Stimulated activated CD4-positive, alpha-beta T cell treated with anti-CD3 and anti-CD28 coated beads, Interleukin-15, amount 100 ng/mL, for 24 hours (primary cell): ENCODE measurements at places on chromosomes 13 and 19.

GRCh38 chr13:60441761-60442160 lies 44.7 kb downstream of the TDRD3 start:
- DNase-seq: no peak

DNA sequence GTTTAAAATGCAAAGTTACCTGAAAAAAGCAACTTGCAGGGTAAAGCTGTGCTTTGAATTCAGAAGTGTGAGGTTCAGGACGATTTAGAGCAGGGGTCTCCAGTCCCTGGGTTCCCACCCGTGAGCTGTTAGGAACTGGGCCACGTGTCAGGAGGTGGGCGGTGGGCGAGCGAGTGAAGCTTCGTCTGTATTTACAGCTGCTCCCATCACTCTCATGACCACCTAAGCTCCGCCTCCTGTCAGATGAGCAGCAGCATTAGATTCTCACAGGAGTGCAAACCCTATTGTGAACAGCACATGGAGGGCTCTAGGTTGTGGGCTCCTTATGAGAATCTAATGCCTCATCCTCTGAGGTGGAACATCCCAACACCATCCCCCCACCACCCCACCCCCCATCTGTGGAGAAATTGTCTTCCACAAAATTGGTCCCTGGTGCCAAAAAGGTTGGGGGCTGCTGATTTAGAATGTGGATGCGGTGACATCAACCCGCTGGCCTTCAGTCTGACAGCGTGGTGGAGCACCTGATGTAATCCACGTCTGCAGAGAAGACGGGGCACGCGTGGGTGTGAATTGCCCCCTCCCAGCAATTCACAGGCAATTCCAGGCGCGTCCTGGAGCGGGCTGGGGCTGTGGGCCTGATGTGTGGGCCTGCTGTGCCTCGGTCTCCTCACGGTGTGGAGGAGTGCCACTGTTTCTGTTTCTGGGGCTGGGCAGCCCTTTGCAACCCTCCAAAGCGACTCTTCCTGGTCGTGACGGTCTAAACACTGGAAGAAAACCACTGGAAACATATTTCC lies 214.0 kb upstream of the SOX1 start:
- no peak for DNase-seq

- peak; percentile 63 for DNase-seq
Measured at GRCh38 chr19:17719730-17720400, 585 bp downstream of the MAP1S start.

- no peak for DNase-seq
Measured at GRCh38 chr13:69461397-69461796, 646.2 kb upstream of the ATXN8OS start.

DNA sequence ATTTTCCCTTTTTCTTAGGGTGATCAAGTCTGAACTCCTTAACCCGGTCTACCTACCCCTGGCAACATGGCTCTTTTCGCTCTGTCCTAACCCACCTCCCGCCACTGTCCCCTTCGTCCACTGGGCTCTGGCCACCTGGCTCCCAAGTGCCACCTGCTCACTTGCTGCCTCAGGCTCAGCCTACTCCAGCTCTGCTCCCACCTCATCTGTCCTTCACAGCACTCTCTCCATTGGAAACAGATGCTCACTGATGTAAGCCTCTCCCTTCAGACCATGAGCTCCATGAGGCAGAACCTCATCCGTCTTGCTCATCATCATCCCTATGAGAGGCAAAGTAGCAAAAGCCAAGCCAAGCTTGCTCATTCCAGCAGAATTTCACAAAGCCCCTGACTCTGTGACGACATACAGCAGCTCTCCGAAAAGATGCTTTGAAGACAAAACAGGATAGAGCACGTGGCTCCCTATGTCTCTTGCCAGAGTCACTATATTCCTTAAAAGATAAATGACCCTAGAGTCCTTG lies 35.3 kb upstream of the AMER2 start:
- DNase-seq: no peak

DNA sequence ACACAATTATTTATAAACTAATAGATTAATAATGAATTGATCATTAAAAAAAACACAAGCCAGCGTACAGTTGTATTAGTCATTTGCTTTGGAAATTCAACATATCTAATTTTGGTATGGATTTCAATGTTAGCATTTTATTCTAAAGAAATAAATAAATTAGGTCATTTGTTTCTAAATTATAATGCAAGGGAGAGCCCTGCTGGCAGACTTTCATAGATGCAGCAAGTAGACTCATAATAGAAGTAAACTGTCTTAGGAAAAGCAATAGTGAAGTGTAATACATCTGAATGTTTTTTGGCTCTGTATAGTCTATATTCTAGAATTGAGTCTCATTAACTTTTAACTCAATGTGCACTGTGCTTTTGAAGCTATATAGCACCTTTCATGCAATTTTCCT lies 982.4 kb upstream of the MIR17HG start:
- DNase-seq: no peak

- DNase-seq: no peak
Measured at GRCh38 chr19:46759206-46759605, 13.0 kb upstream of the STRN4 start.

DNA sequence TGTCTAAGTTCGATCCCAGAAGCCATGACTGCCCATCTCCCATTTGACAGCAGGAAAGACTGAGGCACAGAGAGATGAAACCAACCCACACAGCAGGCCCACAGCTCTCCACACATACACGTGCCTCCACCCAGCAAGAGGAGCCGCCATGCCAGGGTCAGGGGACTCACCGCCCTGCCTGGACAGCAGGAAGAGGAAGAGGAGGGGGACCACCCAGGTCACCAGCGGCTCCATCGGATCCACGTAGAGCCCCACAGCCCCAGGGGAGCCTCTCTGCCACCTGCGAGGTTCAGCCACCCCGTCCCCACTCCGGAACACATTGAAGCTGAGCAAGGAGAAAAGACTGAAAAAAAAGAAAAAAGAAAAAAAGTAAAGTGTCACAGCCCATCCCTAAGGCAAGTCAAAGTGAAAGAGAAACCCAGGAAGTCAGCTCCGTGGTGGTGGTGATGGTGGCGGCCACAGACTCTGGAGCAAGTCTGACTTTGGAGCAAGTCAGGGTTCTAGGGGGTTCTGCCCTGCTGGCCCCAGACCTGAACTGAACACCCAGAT lies at the start of gene IL12RB1:
TSS of gene IL12RB1 (minus strand) at position 345 of the 549 bp plus-strand sequence. CDS start at position 234, 111 bp downstream.
- DNase-seq: peak; percentile 73

DNA sequence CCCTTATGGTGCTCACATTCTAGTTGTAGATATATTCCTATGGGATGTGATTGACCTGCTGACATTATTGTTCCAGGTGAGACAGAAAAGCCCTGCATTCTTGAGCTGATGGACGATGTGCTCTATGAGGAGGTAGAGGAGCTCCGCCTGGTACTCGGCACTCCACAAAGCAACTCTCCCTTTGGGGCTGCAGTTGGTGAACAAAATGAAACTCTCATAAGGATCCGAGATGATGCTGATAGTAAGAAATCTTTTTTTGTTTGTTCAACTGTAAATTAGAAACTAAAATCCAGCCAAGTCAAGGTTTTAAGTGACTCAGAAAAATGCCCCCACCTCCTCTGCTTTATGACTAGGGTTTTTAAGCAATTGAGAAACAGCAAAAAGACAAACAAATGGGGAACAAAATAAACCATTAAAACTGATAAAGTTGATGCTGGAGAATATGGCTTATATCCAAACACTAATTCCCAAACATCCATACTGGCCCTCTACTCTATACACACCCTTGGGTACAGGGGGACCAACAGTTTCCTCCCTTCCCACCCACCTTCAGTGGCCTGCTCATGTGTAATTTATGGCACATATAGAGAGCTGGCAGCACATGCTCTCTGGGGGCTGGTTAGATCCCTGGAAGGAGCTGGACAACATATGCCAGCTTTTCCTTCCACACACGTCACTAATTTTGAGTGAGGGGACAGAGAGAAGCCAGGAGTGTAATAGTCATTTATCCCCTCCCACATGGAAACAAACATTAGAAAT lies 139.6 kb downstream of the STOML3 start:
- DNase-seq: no peak

GRCh38 chr13:92300651-92301050 lies 902.2 kb downstream of the GPC5 start:
- DNase-seq: no peak

- DNase-seq: peak; percentile 47
Measured at GRCh38 chr19:34288381-34288780, 34.0 kb downstream of the GARRE1 start.

DNA sequence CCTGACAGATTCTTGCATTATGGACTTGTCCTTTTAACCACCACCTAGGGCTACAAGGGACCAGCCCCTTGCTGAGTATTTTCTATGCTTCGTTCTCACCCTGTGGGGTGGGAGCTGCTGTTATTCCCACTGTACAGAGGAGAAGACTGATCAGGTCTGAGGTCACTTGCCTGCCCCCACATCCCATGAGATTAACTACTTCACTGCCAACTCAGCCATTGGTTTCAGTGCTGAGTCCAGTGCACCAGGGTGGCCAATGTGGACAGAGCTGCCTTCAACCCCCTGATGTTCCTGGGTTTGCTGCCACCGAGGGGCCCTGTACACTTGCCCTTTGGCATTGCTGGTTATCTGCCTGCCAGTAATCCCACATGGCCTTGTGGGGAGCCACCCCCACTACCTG lies 6.9 kb downstream of the PRKACA start:
- no peak for DNase-seq

DNA sequence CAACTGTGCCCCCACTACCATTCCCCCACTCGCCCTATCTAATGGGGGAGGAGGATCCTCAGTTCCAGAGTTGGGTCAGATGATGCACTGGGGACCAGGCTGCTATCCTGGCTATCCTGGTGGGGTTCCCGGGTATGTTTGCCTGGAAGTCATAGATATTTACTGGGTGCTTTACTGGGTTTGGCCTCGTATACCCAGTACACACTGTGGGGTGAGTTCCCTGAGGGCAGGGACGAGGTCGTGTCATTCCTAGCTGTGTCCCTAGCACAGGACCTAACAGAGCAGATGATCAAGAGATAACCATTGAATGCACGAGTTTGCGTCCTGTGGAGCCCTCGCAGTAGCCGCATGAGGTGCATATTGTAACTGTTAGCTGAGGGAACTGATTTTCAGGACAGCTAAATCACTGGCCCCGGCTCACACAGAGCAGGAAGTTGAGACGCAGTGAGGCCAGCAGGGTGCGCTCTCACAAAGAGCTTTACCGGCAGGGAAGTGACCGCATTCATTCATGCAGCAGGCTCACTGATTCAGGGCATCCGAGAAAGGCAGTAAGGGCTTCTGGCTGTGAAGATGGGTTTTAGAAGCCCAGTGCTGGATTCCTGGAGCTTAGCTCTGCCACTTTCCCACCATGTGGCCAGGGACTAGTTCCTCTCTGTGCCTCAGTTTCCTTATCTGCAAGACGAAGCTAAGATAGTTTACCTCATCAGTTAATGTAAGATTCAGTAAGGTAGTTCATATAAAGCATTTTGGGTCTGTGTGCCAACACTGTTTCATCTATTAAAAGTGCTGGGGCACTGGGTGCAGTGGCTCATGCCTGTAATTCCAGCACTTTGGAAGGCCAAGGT lies 6.0 kb downstream of the RUVBL2 start:
- peak; percentile 77 for DNase-seq

DNA sequence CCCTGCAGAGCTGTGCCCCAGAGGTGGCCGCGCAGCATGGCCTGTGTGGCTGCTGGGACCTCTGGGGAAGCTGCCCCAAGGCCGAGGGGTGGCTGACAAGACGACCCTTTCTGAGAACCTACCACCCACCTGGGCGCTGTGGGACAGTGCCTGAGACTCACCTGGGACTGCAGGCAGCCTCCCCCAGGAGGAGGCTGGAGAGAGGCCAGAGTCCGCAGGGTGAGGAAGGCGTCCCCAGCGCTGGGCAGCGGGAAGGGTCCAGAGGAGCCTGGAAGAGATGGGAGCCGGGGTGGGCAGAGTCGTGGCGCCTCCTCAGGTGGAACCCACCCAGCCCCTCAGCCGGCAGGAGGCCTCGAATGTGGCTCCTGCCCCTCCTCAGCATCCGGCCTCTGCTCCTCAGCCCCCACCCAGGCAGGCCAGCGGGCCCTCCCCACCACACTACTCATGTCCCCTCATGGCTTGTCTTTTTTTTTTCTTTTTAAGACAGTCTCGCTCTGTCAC lies 25.3 kb downstream of the CILP2 start:
- DNase-seq: no peak

- DNase-seq: peak; percentile 55
Measured at GRCh38 chr19:42596391-42597072, 1.8 kb upstream of the CEACAM8 start.

DNA sequence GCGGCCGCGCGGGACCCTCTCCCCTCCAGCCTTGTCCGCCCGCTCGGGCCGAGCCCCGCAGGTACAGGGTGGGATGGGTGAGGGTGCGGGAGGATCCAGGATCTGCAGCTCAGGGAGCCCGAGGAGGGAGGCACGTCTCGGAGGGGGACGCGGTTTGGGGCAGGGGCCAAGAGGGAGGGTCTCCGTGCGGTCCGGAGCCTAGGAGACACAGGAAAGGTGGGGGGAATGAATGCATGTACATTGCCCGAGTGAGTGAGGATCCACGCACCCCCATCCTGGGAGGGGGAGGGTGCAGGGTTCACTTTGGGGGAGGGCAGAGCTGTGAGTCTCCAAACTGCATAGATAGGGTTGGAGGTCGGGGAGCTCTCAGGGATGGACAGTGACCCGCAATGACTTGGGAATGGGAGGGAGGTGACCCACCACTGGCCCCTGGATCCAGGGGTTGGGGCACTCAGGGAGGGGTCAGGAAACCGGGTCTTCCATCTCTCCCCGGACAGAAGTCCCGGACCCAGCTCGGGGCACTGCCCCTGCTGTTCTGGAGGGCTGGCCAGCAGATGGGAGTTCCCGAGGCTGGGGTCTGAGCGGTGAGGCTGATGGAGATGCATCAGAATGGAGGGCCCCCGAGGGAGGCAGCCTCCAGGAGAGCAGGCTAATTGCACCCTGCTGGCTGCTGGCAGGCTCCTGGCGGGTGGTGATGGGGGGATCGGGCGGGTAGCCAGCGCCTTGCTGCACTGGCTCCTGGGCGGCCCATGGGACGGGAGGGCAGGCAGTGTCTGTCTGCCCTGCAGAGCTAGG lies 547 bp downstream of the KCNN1 start:
- no peak for DNase-seq

DNA sequence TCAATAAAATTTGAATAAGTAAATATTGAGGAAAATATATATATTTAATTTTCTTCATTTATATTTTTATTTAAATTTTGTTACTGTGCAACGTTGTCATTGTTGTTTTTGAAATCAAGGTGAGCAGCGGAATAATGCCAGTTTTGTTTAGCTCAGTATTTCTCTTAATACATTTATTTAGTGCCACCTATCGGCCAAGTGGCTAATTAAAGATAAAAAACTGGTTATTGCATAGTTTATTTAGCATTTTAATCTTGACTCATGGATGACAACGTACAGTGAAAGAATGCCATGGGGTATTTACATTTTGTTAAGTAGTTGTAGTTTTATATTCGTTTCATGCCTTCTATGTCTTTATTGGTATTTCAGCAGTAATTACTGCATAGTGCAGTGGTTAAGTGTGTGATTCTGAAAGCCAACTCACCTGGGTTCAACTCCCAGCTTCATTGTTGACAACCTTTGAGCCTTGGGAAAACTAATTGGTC lies 265.9 kb downstream of the MYO16 start:
- DNase-seq: no peak
